NCI-H1436 (cell line): ENCODE measurements at places on chromosomes 5 and 9.

GRCh38 chr5:124979251-124979650, 232.8 kb upstream of the ZNF608 start:
- no peak for DNase-seq

DNA sequence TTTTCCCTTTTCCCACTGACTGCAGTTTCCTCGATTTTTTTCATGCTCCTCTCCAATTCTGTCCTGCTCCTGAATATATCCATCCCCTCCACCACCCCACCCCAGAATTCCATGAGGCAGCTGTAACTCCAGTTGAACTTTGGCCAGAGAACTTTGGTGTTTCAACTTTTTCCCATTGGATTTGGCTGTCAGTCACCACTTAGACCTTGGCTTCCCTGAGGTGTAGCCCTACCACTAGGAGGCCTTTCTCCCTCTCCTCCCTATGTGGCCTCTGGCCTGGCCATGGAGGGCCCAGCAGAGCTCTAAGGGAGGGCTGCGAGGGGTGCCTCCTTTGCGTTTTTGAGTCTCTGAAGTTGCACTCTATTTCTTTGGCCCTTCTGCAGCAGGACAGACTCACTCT, 261.3 kb downstream of the PIK3R1 start:
- no peak for DNase-seq

DNA sequence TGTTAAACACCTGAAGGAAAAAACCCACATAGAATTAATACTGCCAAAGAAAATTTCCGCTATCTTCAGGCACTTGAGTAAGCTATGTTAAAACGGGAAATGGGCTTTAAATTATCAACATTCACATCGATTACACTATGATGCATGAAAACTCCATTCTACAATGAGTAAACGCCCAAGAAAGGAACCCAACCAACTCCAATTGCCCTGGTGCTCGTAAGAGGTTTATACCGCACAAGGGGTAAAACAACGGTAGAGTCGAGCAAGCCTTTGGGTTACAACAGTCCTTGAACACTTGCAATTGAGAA, 1.0 kb downstream of the AGTPBP1 start:
- no peak for DNase-seq

DNA sequence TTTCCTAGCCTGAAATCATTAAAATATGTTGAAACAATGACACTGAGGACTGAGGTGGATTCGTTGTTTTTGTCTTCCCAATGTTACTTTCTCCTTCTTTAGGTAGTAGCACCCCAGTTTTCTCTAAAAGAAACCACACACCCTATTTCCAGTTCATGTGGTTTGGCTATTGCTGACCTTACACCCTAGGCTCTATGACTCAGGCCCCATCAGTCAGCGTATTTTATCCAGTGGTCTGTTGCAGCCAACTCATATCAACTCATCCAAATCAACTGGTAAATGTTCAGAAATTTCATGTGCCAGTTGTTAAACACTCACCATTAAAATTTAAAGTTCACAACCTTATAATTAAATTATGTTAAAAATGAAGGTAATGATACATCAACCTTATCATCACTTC, 44.6 kb upstream of the NFIB start:
- DNase-seq: no peak

GRCh38 chr5:130529511-130530485, 625.5 kb downstream of the CHSY3 start:
- DNase-seq: no peak

GRCh38 chr5:178394074-178394473, 161.5 kb upstream of the PHYKPL start:
- DNase-seq: no peak

- DNase-seq: peak; percentile 74
These were observed 23.5 kb upstream of the ALDOB start for GRCh38 chr9:101458963-101459631.

GRCh38 chr9:121721058-121721350, 69.6 kb downstream of the DAB2IP start:
- DNase-seq: no peak

- no peak for DNase-seq
These were observed 158.5 kb upstream of the PTGER4 start for GRCh38 chr5:40521108-40521785.

GRCh38 chr9:115671236-115671962, 482.2 kb upstream of the PAPPA start:
- no peak for DNase-seq

DNA sequence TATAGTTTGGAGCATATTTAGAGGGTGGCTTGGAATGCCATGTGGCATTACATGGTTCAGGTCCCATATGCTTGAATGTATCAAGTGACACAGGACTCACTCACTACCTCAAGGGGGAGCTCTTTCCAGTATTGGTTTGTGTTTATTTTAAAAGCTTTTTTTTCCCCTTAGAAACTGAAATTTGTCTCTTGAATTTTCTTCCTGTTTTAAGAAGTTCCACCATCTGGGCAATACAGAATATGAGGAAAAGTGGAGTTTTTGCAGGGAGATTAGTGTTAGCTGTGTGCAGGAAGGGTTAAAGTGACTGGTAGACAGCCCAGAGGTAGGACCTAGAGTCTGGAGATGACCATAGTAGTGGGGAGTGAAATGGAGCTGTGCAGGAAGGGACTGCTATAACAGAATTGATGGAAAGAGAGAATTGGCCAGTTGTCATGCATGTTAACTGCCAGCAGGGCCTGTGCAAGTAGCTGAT, 36.6 kb downstream of the CTNNA1 start:
- DNase-seq: peak; percentile 7

DNA sequence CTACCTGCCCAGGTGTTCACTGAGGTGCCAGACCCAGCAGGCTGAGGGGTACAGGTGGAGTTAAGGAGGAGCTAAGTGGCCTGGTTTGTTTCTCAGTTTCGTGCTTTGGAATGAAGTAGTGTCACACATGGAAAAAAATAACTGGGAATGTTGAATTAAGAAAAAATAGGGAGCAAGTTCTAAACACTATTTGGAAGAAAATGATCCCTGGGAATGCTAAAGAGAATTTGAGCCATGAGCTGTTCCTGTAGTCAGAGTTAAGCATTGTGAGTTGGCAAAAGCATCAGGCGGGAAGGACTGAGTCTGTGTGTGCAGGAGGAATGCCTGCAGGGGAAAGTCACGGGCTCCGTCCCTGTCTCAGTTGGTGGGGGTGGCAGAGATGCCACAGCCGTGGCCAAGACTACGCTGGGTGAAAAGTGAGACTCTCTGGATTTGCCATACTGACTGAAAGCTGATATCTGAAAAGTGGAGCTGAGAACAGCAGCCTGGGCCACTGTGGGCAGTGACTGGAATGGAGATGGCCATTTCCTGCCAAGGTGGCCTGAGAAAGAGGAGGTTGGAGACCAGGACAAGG, 37.0 kb downstream of the SYK start:
- DNase-seq: no peak

DNA sequence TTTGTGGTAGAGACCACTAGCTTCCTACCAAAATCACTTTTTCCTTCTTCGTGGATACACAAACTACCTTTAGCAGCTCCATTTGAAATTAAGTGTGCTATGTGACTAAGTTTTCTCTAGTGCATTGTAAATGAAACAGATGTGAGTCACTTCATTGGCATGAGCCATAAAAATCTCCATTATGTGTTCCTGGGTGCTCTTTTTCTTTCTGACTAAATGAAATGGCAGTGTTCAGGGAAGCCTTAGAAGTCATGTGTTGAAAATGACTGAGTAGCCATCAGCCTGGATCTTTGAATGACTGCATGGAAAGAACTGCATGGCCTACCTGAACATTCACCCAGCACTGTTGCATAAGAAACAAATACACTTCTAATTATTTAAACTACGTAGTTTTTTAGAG, 107.9 kb downstream of the NDUFAF2 start:
- no peak for DNase-seq

DNA sequence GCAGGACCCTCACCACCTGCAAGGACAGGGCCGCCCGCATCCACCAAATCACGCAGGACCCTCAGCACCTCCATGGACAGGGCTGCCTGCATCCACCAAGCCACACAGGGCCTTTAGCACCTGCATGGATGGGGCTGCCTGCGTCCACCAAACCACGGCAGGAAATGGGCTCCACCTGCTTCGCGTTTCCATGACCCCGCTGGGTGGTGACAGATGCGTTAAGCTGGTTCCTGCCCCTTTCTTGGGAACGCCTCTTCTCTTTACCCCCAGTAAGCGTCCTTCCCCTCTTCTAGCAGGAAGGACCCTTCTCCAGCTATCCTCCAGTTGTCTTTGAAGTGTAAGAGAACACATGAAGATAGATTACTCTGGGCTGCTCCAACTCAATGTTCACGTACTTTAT, 13.5 kb downstream of the FBP1 start:
- no peak for DNase-seq

- DNase-seq: no peak
These were observed 17.8 kb upstream of the LAMC3 start for GRCh38 chr9:130990978-130991777.

GRCh38 chr9:65435464-65435863, 150.5 kb upstream of the FOXD4L5 start:
- DNase-seq: no peak

- no peak for DNase-seq
These were observed 327.8 kb downstream of the TMEM167A start for GRCh38 chr5:82749461-82749820.

- DNase-seq: no peak
These were observed 29.1 kb downstream of the JADE2 start for GRCh38 chr5:134554319-134555222.

GRCh38 chr5:139183502-139183901, 14.7 kb downstream of the SIL1 start:
- no peak for DNase-seq
